Stimulated activated CD4-positive, alpha-beta T cell treated with anti-CD3 and anti-CD28 coated beads, Interleukin-15, amount 100 ng/mL, for 24 hours (primary cell): ENCODE measurements at places on chromosomes 2 and 18.
A peak's percentile ranks its signal among the peaks of the same experiment; 100 is the strongest.

DNA sequence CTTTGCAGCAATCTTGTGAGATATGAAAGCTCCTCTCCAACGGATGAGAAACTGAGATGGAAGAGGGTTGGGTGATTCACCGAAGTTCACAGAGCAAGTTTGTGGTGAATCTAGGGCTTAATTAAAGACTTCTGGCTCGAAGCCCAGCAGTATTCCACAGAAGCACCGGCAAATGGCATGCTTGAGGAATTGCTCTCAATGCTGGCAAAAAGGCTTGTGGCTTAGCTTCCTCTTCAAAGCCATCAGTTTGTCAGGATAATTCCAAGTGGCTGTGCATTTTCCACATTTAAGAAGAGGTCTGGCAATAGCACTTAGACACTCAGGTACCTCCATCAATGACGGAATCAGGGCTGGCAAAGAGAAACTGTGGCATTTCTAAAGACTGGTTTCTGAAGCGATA lies 98.7 kb upstream of the SLC66A3 start:
- DNase-seq = no peak

DNA sequence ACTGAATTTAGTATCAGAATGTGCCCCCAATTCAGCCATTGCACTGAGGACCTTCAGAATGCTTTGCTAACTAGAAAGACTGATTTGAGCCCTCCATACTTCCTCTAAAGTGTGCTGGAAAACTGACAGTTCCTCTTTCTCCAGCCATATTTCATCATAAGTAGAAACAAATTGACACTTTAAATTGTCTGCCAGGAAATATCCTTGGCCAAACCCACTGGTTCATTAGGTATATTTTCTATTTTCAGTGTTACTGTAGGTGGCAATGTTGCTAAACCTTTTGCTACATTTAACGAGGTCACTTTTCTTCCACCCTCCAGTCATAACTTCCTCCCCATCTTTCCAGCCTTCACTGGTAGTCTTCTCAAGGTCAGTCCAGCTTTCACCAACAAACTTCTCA lies 21.5 kb downstream of the SP5 start:
- DNase-seq = no peak

GRCh38 chr2:64727843-64728463 lies 74.2 kb upstream of the SERTAD2 start:
- DNase-seq = no peak

DNA sequence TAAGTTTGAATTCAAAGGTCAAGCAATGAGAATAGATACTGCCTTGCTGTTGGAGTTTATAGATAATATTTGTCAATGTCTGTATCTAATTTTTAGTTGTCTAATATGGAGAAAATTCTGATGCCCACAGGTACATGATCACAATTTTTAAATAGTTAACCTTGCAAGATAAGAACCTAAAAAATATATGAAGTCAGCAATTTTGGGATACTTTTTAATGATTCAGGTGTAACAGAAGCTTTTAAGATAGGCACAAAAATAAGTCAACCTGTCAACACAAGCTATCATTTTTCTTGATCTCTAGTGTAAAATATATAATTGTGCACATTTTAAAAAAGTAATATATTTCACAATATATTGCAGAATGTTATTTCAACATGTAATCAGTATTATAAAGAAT lies 92.5 kb upstream of the IL1R2 start:
- DNase-seq = no peak

GRCh38 chr2:206635015-206635414 lies 7.3 kb upstream of the FAM237A start:
- DNase-seq = no peak

DNA sequence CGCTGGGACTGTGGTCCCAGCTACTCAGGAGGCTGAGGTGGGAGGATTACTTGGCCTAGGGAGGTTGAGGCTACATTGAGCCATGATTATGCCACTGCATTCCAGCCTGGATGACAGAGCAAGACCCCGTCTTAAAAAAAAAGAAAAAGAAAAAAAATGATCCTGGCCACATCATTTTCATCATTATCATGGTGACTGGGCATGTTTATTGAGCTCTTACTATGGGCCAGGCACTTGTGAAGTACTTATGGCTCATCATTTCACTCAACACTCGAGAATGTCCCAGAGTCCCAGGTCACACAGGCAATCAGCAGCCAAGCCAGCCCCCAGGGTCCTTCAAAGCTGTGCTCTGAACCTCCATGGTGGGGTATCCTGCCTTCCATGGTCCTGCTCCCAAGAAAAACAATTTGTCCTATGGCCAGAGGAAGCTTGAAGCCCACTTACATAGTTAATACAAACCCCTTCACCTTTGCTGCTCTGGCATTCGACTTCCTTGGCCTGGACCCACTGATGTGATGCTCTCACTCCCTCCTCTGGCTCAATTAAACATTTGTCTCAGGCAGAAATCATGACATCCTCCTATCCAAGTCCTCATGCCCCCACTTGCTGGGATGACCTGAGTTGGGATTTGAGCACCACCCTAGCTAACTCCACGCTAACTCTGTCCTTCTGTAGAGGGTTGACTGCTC lies 3.8 kb upstream of the CNNM4 start:
- no peak for DNase-seq

- DNase-seq = no peak
Observed at GRCh38 chr18:77191071-77191751, 58.4 kb upstream of the GALR1 start.

DNA sequence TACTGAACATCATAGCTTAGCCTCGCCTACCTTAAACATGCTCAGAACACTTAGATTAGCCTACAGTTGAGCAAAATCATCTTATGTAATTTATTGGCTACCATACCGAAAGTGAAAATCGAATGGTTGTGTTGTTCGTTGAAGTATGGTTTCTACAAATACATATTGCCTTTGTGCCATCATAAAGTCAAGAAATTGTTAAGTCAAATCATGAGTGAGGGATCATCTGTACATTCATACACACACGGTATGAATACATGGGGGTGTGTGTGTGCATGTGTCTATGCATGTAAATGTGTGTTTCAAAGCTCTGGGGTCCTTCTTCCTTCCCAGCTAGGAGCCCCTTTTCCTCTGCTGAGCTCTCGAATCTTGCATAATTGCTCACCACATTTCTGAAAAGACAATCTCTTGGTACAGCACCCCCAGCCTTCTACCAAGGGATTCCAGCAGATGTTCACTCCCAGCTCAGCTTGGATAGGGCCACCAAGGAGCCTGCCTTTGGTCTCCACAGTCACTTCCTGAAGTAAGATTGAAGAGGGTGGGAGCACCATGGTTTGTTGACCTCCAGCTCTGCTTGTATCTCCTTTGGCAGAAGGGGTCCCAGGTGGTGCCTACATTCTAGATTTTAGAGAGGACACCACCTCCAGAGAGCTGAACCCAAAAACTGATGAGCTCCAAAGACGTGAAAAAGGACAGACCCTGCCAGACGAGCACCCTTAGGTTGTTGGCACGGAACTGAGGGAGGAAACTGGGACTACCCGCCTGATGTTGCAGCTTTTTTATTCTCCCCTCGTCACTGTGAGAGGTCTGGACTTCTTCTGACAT lies 33.2 kb upstream of the CYP1B1 start:
- DNase-seq = no peak

GRCh38 chr2:13001408-13001807 lies 284.7 kb downstream of the TRIB2 start:
- DNase-seq = no peak

GRCh38 chr2:3483227-3483985 lies 35.9 kb downstream of the ADI1 start:
- peak; percentile 16 for DNase-seq

GRCh38 chr2:78147466-78147865 lies 625.3 kb upstream of the LRRTM4 start:
- DNase-seq = no peak

DNA sequence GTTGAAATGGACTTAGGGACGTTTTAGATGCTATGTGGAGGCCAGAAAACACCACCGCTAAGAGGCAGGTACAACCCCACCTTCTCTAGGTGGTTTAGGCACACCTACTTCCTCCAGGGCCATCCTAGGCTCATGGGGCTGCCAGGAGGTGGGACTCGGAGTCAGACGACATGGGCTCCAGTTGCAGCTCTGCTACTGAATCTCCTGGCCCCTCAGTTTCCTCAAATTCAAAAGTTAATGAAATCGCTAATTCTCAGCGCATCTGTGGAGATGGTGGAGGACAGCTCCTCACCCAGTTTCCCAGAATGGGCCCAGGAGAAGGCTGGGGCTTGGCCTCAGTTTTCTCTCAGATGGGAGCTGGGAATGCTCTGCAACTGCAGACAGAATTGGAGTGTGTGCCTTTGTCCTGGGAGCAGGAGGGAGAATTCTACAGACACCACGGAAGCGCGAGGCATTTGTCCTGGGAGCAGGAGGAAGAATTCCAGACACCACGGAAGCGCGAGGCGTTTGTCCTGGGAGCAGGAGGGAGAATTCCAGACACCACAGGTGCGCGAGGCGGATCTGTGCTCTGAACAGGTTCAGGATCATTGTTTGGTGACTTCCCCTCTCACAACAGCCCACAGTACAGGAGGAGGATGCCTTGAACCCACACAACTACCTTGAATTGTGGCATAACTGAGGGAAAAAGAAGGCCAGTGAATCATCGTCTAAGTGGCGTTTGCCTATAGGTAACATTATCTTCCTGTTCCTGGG lies 103.7 kb upstream of the PXDN start:
- DNase-seq = no peak

DNA sequence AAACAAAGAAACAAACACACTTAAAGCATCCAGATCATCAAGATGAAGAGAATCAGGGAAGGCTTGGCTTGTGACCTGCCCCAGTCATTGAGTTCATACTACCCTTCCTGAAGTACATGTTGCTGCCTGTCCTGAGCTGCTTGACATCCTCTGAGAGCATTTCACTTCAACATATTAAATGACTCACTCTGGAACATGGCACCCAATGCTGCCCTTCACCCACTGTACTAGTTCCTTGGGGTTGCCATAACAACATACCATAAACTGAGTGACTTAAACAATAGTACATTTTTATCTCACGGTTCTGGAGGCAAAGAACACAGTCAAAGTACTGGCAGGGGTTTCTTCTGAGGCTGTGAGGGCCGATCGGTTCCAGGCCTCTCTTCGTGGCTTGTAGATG lies 371.3 kb downstream of the RNF144A start:
- DNase-seq = no peak

DNA sequence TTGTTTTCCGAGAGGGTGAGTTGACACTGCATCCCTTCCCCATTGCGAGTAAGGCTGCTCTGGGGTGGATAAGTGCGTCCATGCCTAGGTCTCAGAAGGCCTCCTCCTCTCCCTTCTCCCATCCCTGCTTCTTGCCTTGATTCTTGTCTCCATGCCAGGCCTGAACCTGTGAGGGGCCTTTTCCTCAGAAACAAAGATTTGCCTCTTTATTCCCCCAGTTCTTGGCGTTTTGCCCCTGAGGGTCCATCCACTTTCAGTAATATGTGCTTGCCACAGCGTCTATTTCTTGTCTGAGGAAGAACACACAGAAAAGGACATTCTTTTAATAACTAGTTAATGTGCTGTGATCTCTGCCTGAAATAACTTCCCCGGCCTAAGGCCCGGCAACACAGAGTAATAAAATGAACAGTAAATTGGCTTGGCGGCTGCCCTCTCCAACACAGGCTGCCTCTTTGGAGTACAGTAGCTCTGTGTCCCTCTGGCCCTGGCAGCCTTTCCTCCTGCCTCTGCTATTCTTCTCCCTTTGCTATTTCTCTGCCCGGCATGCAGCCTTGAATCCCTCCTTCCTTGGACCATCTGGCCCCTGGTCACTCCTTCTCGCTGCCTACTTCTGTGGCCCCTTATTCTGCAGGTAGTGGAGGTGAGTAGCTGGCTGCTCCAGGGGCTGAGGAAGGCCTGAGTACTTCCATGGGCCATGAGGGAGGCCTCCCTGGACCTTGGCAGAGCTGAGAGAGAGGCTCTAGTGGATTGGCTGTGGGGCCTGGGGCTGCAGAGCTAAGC lies 4.4 kb downstream of the EHD3 start:
- no peak for DNase-seq
